ENCODE measurements at places on chromosomes 2 and 18. TPM values are rescaled to one million over a fixed set of nuclear protein-coding genes. Genes with fewer than 3 reads are reported as not detected.

The CYP1B1 gene
- total RNA-seq = 2.7 TPM

The SEMA4C gene
- total RNA-seq = 26.3 TPM

The CHRND gene
- total RNA-seq = 83.7 TPM

The NTSR2 gene
- total RNA-seq = not detected

The CHST10 gene
- total RNA-seq = 14.0 TPM

The ABCA12 gene
- not detected for total RNA-seq

The SCLY gene
- total RNA-seq = 8.2 TPM

The RUFY4 gene
- 0.27 TPM for total RNA-seq

The SF3B6 gene
- total RNA-seq = 131 TPM

The CGREF1 gene
- 6.7 TPM for total RNA-seq

DNA sequence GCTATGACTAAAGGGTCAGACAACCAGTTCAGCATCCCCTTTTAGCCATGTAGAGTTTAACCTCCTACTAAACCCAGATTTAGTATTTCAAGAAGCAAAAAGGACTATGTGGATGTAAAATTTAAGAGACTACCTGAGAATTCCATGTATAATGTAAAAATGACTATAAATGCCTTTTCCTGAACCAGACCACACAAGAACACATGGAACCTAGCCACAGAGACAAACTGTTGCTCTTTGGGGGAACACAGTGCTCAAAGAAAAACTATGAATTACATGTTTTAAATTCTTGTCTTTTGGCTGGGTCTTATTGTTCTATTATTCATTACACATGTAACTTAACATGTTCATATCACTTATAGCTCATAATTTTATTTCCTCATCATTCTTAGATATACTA, 192.8 kb downstream of the DNER start:
- no peaks in the 10 kb centered on the region for H3K27me3 ChIP-seq
- H3K4me1 ChIP-seq = peaks cover 13% of the 10 kb centered on the region
- no peak overlapping the region for H3K4me3 ChIP-seq
- DNase-seq = peak; percentile 77
- H3K27ac ChIP-seq = peak overlapping the region; percentile 84
- H3K36me3 ChIP-seq = no peaks in the 10 kb centered on the region

DNA sequence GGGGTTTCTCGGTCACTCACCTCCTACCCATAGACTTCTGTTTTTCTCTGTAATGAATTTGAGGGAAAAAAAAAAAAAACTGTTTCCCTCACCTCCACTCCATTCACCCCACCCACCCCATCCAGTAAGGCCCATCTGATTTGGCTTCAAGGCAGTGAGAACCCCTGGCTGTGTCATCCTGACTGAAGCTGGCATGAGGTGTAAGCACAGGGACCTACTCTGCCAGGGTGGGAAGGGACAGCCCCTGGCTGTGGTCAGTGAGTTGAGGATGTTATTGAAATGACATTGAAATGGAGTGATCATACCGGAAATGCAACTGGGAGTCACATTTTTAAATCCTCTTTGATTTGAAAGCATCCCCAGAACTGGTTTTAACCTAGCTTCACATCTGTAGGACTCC, 19.1 kb upstream of the BCL2L11 start:
- H3K4me3 ChIP-seq = no peak overlapping the region
- H3K4me1 ChIP-seq = no peaks in the 10 kb centered on the region
- no peak overlapping the region for H3K27ac ChIP-seq
- no peaks in the 10 kb centered on the region for H3K36me3 ChIP-seq
- DNase-seq = no peak

GRCh38 chr18:43596105-43596712, 318.9 kb upstream of the SYT4 start:
- H3K4me1 ChIP-seq = no peaks in the 10 kb centered on the region
- no peak overlapping the region for H3K4me3 ChIP-seq
- H3K27me3 ChIP-seq = no peaks in the 10 kb centered on the region
- no peaks in the 10 kb centered on the region for H3K36me3 ChIP-seq
- no peak overlapping the region for H3K27ac ChIP-seq
- DNase-seq = peak; percentile 57

DNA sequence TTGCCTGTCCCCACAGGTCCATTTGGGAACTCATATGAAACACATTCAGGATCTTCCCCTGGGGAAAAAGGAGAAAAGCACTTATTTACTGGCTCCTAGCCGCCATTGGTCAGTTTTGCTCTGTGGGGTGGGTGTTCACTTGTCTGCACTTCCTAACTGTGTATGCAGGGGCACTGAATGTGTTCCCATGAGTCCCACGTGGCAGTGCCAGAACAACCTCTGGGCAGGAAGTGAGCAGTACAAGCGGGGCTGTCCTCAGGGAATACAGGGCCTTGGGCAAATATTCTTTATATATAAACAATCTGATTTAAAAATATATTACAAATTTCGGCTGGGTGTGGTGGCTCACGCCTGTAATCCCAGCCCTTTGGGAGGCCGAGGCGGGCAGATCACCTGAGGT, 21.8 kb upstream of the CTIF start:
- no peaks in the 10 kb centered on the region for H3K4me1 ChIP-seq
- no peaks in the 10 kb centered on the region for H3K36me3 ChIP-seq
- no peak overlapping the region for H3K27ac ChIP-seq
- H3K27me3 ChIP-seq = peaks cover 1% of the 10 kb centered on the region
- no peak overlapping the region for H3K4me3 ChIP-seq

DNA sequence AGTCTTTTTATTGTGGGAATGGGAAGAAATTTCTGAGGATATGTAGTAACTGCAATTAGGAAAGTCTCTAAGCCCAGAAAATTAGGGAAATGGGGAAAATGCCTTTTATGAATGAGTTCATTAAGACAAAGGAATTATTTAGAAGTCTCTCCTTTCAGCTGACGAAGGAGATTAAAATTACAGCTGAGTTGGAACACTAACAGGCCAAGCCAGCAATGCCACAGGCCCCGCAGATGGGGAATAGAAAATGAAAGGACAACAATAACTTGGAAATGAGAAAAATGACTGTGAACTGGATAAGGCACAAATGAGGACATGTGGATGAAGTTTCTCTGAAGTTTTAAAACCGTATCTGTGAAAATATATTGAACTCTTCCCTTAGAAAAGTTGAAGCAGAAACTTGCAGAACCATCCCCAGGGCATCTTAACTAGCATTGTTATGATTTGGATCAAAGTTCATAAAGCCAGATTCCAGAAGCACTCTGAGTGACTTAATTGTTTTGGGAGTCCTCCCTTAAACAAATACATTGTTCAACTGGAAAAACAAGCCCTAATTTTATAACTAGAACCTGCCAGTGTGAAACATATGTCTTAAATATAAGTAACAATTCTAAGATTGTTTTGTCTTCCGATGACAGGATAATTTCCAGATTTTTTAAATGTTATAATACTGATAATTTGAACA, 51.3 kb downstream of the C2orf76 start:
- H3K4me3 ChIP-seq = no peak overlapping the region
- no peak overlapping the region for H3K27ac ChIP-seq
- H3K4me1 ChIP-seq = peaks cover 5% of the 10 kb centered on the region

- H3K4me1 ChIP-seq = peaks cover 68% of the 10 kb centered on the region
- no peak overlapping the region for H3K27ac ChIP-seq
- DNase-seq = no peak
- no peaks in the 10 kb centered on the region for H3K27me3 ChIP-seq
- H3K4me3 ChIP-seq = no peak overlapping the region
- H3K36me3 ChIP-seq = no peaks in the 10 kb centered on the region
These were observed 44.5 kb upstream of the FOSL2 start for GRCh38 chr2:28348149-28348567.

GRCh38 chr2:145095641-145096435, 575.9 kb upstream of the ZEB2 start:
- no peak overlapping the region for H3K4me3 ChIP-seq
- no peaks in the 10 kb centered on the region for H3K36me3 ChIP-seq
- DNase-seq = no peak
- H3K4me1 ChIP-seq = no peaks in the 10 kb centered on the region
- no peak overlapping the region for H3K27ac ChIP-seq

- H3K4me3 ChIP-seq = no peak overlapping the region
- peaks cover 12% of the 10 kb centered on the region for H3K4me1 ChIP-seq
- no peak overlapping the region for H3K27ac ChIP-seq
- no peaks in the 10 kb centered on the region for H3K36me3 ChIP-seq
- H3K27me3 ChIP-seq = no peaks in the 10 kb centered on the region
- DNase-seq = no peak
These were observed 78.2 kb upstream of the CABLES1 start for GRCh38 chr18:23057096-23057495.

DNA sequence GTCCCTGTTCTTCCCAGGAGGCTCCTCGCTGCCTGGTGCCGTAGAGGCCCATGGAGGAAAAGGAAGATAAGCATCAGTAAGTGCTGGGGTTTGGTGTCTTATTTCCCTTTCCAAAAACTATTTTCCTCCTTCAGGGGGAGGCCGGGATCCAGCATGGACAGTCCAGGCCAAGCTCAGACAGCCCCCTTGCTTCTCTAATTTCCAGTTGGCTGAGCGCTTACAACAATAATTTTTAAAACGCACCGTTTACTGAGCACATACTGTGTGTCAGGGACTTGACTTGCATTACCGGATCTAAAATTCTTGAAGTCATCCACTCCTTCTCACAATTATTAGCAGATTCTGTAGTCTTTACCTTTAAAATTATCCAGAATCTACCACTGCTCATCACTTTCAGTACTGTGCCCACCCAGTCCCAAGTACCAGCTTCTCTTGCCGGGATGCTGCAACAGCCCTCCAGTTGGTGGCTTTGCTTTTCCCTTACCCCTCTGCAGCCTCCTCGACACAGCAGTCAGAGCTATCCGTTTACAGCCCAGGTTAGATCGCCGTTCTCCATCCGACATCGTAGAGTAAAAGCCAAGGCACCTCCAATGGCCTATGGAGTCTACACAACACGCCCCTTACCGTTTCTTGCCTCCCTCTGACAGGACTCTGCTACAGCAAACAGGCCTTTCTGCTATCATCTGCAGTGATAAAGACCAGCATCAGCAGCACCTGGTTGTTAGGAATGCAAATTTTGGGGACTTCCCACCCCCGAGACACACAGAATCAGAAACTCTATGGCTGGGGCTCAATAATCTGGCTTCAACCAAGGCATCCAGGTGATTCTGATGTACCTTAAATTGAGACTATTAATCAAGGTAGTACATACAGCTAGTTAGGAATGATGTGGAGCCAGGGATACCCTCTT, 75.2 kb upstream of the TSPYL6 start:
- peaks cover 2% of the 10 kb centered on the region for H3K27me3 ChIP-seq
- H3K36me3 ChIP-seq = no peaks in the 10 kb centered on the region
- peak overlapping the region; percentile 98 for H3K27ac ChIP-seq
- H3K4me3 ChIP-seq = peak overlapping the region; percentile 76
- peaks cover 17% of the 10 kb centered on the region for H3K4me1 ChIP-seq
- DNase-seq = no peak

DNA sequence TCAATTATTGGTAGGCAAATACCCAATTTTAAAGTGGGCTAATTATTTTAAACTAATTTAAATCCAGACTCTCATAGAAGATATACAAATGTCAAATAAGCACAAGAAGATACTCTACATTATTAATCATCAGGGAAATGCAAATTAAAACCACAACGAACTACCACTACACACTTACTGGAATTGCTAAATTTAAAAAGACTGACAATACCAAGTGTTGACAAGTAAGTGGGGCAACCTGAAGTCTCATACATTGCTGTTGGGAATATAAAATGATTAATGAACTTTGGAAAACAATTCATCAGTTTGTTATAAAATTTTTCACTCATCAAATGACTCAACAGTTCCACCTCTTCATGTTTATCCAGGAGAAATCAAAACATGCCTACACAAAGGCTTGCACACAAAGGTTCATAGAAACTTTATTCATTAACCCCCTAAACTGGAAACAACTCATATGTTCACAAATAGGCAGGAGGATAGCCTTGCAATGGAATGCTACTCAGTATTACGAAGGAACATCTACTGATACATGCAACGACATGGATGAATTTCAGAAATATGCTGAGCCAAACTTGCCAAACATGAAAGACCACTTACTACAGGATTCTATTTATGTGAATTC, 120.8 kb downstream of the MCFD2 start:
- H3K27ac ChIP-seq = no peak overlapping the region
- peaks cover 4% of the 10 kb centered on the region for H3K4me1 ChIP-seq
- H3K4me3 ChIP-seq = no peak overlapping the region
- no peaks in the 10 kb centered on the region for H3K36me3 ChIP-seq
- H3K27me3 ChIP-seq = no peaks in the 10 kb centered on the region
- no peak for DNase-seq

- no peaks in the 10 kb centered on the region for H3K36me3 ChIP-seq
- no peak overlapping the region for H3K27ac ChIP-seq
- H3K27me3 ChIP-seq = no peaks in the 10 kb centered on the region
- H3K4me1 ChIP-seq = no peaks in the 10 kb centered on the region
These were observed 15.2 kb downstream of the NPAS2 start for GRCh38 chr2:100835006-100835659.

- no peak overlapping the region for H3K4me3 ChIP-seq
- no peaks in the 10 kb centered on the region for H3K27me3 ChIP-seq
- peaks cover 7% of the 10 kb centered on the region for H3K4me1 ChIP-seq
- no peaks in the 10 kb centered on the region for H3K36me3 ChIP-seq
- no peak overlapping the region for H3K27ac ChIP-seq
- DNase-seq = no peak
These were observed 109.0 kb upstream of the STPG4 start for GRCh38 chr2:47264143-47264542.

DNA sequence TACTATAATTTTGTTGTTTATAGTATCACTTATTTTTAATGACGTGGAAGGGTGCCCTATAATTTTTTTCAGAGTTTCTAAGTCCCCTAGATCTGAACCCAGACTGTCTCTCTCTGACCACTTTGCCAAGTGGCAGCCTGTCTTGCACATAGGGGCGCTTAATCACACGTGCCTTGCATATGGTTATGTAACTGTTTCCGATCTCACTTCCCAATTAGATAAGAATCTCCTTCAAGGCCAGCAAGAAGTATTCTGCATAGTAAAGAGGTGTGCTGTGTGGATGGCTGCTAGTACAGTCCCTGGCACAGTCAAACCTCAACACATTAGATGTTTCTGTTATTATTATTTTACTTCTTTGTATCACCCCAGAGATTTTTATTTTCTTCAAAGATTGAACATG, 197.8 kb upstream of the SIX2 start:
- DNase-seq = peak; percentile 18
- peaks cover 3% of the 10 kb centered on the region for H3K27me3 ChIP-seq
- no peaks in the 10 kb centered on the region for H3K36me3 ChIP-seq
- H3K4me3 ChIP-seq = no peak overlapping the region

Data from muscle of leg (tissue), 16 donors.